ENCODE measurements at places on chromosomes 7 and 10. TPM values are rescaled to one million over a fixed set of nuclear protein-coding genes. Genes with fewer than 3 reads are reported as not detected.

Gene EEPD1
- total RNA-seq: 1.0 TPM

Gene ANKRD26
- 6.1 TPM for total RNA-seq

Gene CDK14
- total RNA-seq: 56.7 TPM

Gene GSAP
- total RNA-seq: 24.1 TPM

Gene ITPRIP
- 11.3 TPM for total RNA-seq

Gene SERPINE1
- 0.66 TPM for total RNA-seq

Gene GIMAP5
- total RNA-seq: 4.5 TPM

GRCh38 chr7:40808378-40808942 is 673.7 kb downstream of the SUGCT start:
- DNase-seq: no peak
- no peaks in the 10 kb centered on the region for H3K27me3 ChIP-seq
- no peak overlapping the region for H3K27ac ChIP-seq
- no peaks in the 10 kb centered on the region for H3K36me3 ChIP-seq
- H3K4me1 ChIP-seq: no peaks in the 10 kb centered on the region

GRCh38 chr10:80444124-80444523 is 10.0 kb upstream of the TSPAN14 start:
- DNase-seq: no peak
- H3K4me3 ChIP-seq: no peak overlapping the region
- H3K27me3 ChIP-seq: no peaks in the 10 kb centered on the region
- no peaks in the 10 kb centered on the region for H3K36me3 ChIP-seq

- no peaks in the 10 kb centered on the region for H3K27me3 ChIP-seq
- peak overlapping the region; percentile 64 for H3K27ac ChIP-seq
- H3K4me3 ChIP-seq: peak overlapping the region; percentile 28
- peaks cover 2% of the 10 kb centered on the region for H3K36me3 ChIP-seq
- peaks cover 54% of the 10 kb centered on the region for H3K4me1 ChIP-seq
- DNase-seq: no peak
Measured at GRCh38 chr10:26464632-26465280, 26.6 kb downstream of the APBB1IP start.

DNA sequence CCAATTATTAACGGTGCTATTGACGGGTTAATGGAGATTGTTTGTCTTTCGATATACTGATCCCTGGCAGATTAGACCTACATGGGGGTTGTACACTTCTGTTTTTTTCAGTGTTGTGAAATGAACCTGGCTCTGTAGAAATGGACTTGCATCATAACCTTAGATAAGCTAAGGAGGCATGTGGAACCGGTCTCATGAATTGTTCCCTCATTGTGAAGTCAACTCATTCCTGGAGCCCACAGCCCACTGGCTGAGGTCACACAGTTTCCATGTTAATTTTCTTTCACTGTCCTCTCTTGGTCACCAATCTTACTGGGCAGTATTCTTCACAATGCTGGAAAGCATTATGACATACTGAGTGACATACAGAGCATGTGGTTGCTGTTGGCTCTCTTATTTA is 202.8 kb downstream of the BMPER start:
- DNase-seq: no peak
- no peaks in the 10 kb centered on the region for H3K36me3 ChIP-seq
- H3K27ac ChIP-seq: no peak overlapping the region
- no peak overlapping the region for H3K4me3 ChIP-seq

DNA sequence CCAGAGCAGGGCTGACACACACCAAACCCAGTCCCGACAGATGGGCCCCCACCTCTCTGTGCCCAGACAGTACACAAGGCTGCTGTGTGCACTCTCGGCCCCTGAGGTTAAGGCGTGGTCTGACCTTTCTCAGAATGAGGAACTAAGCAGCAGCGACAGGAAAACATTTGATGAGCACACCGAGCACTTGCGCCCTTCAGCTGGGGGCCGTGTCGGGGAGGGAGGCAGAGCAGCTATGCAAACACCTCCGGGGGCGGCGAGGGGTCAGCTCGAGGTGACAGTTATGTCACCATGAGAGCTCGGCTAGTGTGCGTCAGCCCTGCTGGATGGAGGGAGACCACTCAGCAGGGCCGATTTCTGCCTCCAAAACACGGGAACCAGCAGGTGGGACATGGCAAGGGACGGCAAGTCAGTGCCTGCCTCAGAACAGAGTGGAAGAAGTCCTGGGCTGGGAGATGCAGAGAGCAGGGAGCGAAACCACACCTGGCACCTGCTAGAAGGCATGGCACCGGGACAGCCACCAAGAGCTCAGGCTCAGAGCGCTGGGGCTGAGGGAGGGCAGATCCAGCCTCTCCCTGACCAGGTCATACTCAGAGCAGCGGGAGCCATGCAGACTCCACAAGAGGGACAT is 57.4 kb downstream of the CHST15 start:
- H3K36me3 ChIP-seq: no peaks in the 10 kb centered on the region
- H3K27ac ChIP-seq: no peak overlapping the region
- H3K4me1 ChIP-seq: peaks cover 16% of the 10 kb centered on the region
- peak overlapping the region; percentile 37 for H3K4me3 ChIP-seq
- DNase-seq: peak; percentile 82

DNA sequence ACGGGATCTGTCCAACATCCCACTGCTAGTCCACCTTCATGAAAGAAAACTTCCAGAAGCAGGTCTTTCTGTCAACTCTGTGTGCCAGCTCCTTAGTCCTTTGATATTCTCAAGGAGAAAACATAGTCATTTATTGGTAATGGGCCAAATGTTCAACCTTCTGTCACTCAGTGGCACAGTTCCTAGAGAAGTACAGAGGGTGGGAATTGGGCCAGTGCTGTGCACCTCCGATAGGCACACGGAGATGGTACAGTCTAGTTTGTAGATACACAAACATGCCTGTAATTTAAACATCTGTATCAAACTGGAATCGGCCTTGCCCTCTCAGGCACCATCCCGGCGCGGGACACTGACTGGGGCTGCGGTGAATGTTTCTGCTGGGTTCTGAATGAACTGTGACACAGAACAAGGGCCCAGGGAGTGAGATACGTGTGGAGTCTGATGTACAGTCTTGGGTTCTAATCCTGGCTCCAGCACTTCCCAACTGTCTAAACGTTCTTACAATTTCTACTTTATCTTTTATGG is 213.9 kb upstream of the SHH start:
- H3K4me1 ChIP-seq: no peaks in the 10 kb centered on the region
- no peak overlapping the region for H3K4me3 ChIP-seq
- no peak for DNase-seq
- no peak overlapping the region for H3K27ac ChIP-seq

GRCh38 chr10:133260895-133261725 is 15.6 kb downstream of the ADAM8 start:
- H3K4me1 ChIP-seq: peaks cover 30% of the 10 kb centered on the region
- DNase-seq: no peak
- H3K27ac ChIP-seq: peak overlapping the region; percentile 55
- peak overlapping the region; percentile 83 for H3K4me3 ChIP-seq

- H3K4me1 ChIP-seq: no peaks in the 10 kb centered on the region
- H3K4me3 ChIP-seq: no peak overlapping the region
- no peak for DNase-seq
- no peaks in the 10 kb centered on the region for H3K36me3 ChIP-seq
- H3K27me3 ChIP-seq: no peaks in the 10 kb centered on the region
Measured at GRCh38 chr7:42650171-42650570, 261.7 kb downstream of the C7orf25 start.

DNA sequence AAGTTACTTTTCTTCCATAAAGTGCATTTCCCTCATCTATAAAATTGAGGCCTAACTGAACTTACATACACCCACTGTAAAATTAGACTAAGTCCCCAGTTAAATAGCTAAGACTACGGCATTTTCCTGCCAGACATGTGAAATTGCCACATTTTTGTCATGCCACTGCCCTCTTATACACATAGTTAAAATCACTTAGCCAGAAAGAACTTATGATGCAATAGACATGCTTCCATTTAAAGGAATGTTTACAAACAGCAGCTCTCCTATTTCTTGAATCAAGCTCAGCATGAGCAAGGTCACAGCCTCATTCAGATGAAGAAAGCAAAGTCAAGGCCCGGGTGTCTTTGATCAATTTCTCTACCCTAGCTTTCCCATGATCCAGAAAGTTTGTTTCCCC is 175.7 kb downstream of the LRRN3 start:
- no peaks in the 10 kb centered on the region for H3K36me3 ChIP-seq
- no peak overlapping the region for H3K4me3 ChIP-seq
- no peaks in the 10 kb centered on the region for H3K4me1 ChIP-seq
- H3K27ac ChIP-seq: no peak overlapping the region

GRCh38 chr10:63166742-63167258 is 33.7 kb downstream of the NRBF2 start:
- no peaks in the 10 kb centered on the region for H3K4me1 ChIP-seq
- peak; percentile 33 for DNase-seq

- DNase-seq: no peak
- no peak overlapping the region for H3K4me3 ChIP-seq
- no peaks in the 10 kb centered on the region for H3K4me1 ChIP-seq
- no peaks in the 10 kb centered on the region for H3K27me3 ChIP-seq
Measured at GRCh38 chr7:95295397-95295796, 28.9 kb downstream of the PON1 start.

- no peaks in the 10 kb centered on the region for H3K4me1 ChIP-seq
- H3K36me3 ChIP-seq: no peaks in the 10 kb centered on the region
- DNase-seq: no peak
- H3K4me3 ChIP-seq: no peak overlapping the region
- H3K27ac ChIP-seq: no peak overlapping the region
Measured at GRCh38 chr7:12490107-12490688, 80.3 kb upstream of the SCIN start.

GRCh38 chr7:158187694-158187994 is 400.0 kb downstream of the PTPRN2 start:
- H3K27me3 ChIP-seq: no peaks in the 10 kb centered on the region
- no peaks in the 10 kb centered on the region for H3K4me1 ChIP-seq
- DNase-seq: no peak
- H3K27ac ChIP-seq: no peak overlapping the region
- no peak overlapping the region for H3K4me3 ChIP-seq

GRCh38 chr10:30970760-30971460 is 60.8 kb downstream of the ZNF438 start:
- no peak for DNase-seq
- no peak overlapping the region for H3K4me3 ChIP-seq
- no peaks in the 10 kb centered on the region for H3K36me3 ChIP-seq
- no peaks in the 10 kb centered on the region for H3K4me1 ChIP-seq

- no peak for DNase-seq
- no peaks in the 10 kb centered on the region for H3K27me3 ChIP-seq
- H3K36me3 ChIP-seq: no peaks in the 10 kb centered on the region
- no peaks in the 10 kb centered on the region for H3K4me1 ChIP-seq
- H3K4me3 ChIP-seq: no peak overlapping the region
Measured at GRCh38 chr7:85554236-85555178, 367.7 kb upstream of the SEMA3D start.

DNA sequence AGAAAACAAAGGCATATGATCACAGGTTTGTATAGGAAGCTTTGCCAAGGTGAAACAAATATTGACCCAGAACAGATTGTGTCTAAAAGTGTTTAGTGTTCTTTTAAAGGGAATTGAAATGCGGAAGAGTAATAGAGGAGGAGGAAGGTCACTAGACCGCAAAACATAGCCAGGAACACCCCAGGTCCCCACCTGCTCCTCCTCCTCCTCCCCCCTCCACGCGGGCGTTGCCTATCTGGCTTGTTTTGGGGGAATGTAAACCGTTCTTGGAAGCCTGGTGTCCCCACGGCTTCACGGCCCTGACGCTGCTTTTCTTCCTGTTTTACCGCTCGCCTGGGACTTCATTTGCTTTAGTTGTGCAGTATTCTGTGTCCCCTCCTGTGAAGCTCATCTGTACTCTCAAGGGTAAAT is 81.0 kb upstream of the PFKP start:
- no peaks in the 10 kb centered on the region for H3K27me3 ChIP-seq
- peaks cover 17% of the 10 kb centered on the region for H3K4me1 ChIP-seq
- DNase-seq: no peak
- no peak overlapping the region for H3K4me3 ChIP-seq
- no peak overlapping the region for H3K27ac ChIP-seq

DNA sequence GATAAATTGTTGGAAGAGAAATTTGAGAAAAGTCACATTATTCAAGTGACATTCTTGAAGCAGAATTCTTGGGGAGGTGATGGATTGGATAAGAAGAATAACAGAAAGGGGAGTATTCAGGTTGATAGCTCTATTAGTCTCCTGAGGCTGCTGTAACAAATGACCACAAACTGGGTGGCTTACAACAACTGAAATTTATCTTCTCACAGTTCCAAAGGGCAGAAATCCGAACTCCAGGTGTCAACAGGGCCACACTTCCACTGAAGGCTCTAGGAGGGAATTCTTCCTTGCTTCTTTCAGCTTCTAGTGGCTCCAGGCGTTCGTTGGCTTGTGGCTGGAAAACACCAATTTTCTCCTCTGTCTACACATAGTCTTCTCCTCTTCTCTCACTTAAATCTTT is 99.8 kb downstream of the TES start:
- no peaks in the 10 kb centered on the region for H3K27me3 ChIP-seq
- no peak for DNase-seq
- H3K27ac ChIP-seq: no peak overlapping the region
- H3K4me3 ChIP-seq: no peak overlapping the region
- H3K36me3 ChIP-seq: no peaks in the 10 kb centered on the region

- no peak overlapping the region for H3K27ac ChIP-seq
- no peaks in the 10 kb centered on the region for H3K36me3 ChIP-seq
- H3K27me3 ChIP-seq: no peaks in the 10 kb centered on the region
Measured at GRCh38 chr7:77687100-77687746, 9.0 kb upstream of the RSBN1L start.

GRCh38 chr7:39353615-39354376 is 212.4 kb upstream of the YAE1 start:
- H3K27me3 ChIP-seq: no peaks in the 10 kb centered on the region
- DNase-seq: no peak
- H3K36me3 ChIP-seq: no peaks in the 10 kb centered on the region
- H3K27ac ChIP-seq: no peak overlapping the region

DNA sequence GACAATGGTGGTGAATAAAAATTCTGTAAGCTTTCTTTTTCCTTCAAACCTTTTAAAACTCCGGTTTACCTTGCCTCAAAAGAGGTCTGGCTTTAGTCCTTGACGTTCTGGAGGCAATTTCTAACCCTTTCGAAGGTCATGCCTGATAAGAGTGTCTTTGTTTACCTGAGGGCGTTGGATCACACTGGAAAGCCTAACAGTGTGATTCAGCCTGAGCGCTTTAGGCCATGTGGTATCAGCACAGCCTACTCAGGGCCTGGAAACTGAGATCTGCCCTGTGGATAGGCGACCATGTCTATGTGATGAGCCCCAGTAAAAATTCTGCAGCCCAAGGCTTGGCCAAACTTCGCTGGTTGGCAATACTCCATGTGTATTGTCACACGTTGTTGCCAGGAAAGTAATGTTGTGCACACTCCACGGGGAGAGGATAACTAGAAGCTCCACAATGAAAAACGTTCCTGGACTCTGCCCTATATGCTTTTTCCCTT is 10.7 kb downstream of the CCDC6 start:
- H3K4me3 ChIP-seq: no peak overlapping the region
- H3K36me3 ChIP-seq: no peaks in the 10 kb centered on the region
- no peak overlapping the region for H3K27ac ChIP-seq
- H3K4me1 ChIP-seq: peaks cover 24% of the 10 kb centered on the region
- no peaks in the 10 kb centered on the region for H3K27me3 ChIP-seq

GRCh38 chr10:13095929-13096328 is 4.0 kb upstream of the OPTN start:
- no peaks in the 10 kb centered on the region for H3K36me3 ChIP-seq
- no peaks in the 10 kb centered on the region for H3K27me3 ChIP-seq
- no peak for DNase-seq
- no peak overlapping the region for H3K27ac ChIP-seq
- no peaks in the 10 kb centered on the region for H3K4me1 ChIP-seq

- H3K4me1 ChIP-seq: peaks cover 30% of the 10 kb centered on the region
- no peak overlapping the region for H3K27ac ChIP-seq
- DNase-seq: no peak
- peaks cover 4% of the 10 kb centered on the region for H3K36me3 ChIP-seq
- H3K27me3 ChIP-seq: no peaks in the 10 kb centered on the region
- H3K4me3 ChIP-seq: no peak overlapping the region
Measured at GRCh38 chr7:50342616-50343114, 38.1 kb downstream of the IKZF1 start.
